ENCODE measurements at places on chromosomes 11 and 22.

GRCh38 chr22:46121523-46122287 is 28.6 kb upstream of the PPARA start:
- DNase-seq, result no peak

GRCh38 chr11:125585487-125585886 is 7.2 kb upstream of the STT3A start:
- DNase-seq, result no peak

GRCh38 chr11:78548911-78549590 is 25.6 kb downstream of the NARS2 start:
- DNase-seq, result no peak

DNA sequence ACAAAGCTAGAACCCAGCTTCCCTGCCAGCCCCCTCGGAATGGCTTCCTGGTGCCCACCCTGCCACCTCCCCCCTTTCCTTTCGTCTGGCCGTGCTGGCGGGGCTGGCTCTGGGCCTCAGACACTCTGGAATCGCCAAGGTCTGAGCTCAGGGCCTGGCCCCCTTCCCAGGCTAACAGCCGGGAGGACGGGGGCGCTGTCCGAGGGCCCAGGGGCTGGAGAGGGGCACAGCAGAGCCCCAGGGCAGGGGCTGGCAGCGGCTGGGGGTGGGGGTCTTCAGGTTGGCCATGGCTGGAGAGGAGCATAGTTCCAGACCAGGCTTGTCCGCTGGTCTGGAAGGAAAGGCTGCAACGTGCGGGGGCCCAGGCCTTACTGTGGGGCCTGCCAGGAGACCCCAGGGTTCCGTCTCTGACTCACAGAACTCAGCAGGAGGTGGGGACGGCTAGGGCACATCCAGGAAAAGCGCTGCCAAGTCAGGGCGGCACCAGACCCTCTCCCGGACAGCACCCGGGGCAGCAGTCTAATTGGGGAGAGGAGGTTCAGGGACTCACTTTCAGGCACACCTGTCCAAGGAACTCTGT is 861 bp upstream of the LTBP3 start:
- DNase-seq, result no peak

DNA sequence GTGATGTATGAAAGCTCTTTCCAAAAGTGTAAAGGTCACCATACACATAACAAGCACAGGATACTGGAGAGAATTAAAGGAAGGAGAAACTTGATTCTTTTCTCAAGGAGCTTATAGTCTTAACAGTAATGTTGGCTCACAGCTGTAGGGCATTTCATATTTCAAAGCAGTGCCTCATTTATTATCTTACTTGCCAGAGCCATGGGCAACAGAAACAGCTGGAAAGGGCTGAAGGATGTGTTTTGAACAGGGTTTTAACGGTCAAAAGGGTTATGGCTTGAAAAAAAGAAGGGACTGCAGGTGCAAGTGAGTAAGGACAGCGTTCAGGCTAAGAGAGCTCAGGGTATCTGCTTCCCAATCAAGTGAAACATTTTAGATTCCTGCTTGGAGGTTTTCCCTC is 2.7 kb upstream of the GRAMD1B start:
- no peak for DNase-seq

DNA sequence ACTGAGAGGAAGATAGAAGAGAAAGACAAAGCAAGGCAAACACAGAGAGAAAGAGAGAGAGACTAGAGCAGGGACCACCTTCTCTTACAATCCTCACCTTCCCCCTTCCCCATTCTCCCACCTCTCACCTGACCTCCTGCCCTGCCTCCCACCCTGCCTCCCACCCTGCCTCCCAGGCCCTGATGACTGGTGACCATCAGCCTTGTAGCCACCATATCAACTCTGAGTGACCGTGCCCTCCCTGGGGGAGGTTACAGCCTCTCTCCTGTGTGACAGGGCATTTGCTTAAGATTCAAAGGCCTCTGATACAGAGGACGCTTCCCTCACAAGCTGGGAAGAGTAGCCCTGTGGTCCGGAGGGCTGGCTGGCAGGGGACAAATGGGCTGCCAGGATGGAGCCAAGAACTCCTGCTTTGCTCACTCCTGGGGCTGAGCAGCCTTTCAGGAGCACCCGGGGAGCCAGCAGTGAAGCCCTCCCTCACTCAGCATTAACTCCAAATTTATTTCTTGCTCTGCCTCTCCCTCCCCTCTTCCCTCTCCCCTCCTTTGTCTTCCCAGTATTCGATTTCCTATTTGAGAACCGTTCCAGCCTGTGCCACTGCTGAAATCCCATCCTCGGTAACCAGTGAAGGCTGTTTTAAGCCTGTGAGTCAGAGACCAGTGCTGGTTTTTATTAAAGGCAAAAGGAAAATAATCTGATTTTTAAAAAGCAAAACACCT is 125.2 kb upstream of the SYT13 start:
- no peak for DNase-seq

All from T-helper 22 cell (primary cell).